ENCODE measurements at places on chromosomes 3 and 15.

GRCh38 chr15:101702077-101702476, 22.2 kb downstream of the TARS3 start:
- no peak for DNase-seq

DNA sequence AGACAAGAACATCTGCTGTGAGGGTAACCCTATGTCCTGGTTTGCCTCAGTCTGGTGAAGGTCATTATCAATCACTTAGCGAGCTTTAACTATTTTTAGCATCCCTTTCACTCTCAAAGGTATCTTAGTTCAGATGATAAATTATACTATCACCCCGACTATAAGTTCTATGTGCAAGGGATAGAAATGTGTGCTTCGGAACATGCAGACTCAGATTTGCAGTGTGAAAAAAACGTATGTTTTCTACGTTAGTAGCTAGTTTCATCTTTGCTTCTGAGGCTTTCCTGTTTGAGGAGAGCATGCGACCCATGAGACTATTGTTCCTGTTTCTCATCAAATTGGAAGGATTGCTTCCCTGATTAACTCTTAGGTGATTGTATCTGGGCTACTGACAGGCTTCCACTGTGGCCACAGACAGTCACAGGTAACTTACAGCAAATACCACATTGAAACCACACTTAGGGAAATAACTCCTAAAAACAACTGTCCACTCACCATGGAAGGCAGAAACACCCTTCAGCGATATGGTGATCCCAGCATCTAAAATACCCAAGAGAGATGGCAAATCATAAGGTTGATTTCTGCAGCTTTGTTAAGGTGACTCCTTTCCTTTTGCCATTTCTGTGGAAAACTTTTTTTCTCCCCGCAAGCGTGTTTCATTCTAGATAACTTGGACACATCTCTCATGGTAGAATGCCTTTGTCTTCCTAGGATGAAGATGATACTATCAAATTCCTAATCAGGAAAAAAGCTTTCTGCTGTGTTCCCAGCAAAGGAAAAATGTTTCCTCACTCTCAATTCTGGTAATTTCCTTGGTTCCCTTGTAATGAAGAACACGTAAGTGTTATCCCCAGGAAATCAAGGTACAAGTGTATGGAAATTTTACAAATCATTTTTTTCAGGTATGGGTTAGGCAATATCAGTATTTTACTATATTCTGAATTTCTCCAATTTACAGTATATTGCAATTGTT, 5.2 kb downstream of the GCSAM start:
- DNase-seq: no peak

DNA sequence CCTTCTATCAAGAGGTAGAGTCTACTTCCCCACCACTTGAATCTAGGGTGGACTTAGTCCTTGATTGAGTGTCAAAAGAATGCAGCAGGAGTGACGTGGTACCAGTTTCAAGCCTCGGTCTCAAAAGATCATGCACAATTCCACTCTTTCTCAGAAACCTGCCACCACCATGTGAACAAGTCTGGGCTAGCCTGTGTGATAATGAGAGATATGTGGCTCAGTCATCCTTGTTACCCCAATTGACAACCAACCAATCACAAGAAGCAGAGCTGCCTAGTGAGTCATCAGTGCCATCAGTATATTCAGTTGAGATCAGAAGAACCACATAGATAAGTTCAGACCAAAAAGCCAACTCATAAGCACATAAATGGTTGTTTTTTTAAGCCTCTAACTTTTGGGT, 374.5 kb downstream of the IL20RB start:
- no peak for DNase-seq

DNA sequence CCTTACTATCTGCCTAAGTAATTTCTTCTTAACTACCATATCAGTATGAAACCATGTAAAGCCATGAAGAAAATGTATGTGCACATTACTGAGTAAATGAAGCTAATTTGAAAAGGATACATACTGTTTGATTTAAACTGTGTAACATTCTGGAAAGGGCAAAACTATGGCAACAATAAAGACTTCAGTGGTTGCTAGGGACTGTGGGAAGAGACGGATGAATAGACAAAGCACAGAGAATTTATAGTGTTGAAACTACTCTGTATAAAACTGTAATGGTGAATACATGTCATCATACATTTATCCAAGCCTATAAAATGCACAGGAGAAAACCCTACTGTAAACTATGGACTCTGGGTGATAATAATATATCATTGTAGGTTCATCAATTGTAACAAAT, 1103.7 kb upstream of the EPHA6 start:
- no peak for DNase-seq

GRCh38 chr3:102443021-102443420, 8.2 kb downstream of the ZPLD1 start:
- DNase-seq: no peak

DNA sequence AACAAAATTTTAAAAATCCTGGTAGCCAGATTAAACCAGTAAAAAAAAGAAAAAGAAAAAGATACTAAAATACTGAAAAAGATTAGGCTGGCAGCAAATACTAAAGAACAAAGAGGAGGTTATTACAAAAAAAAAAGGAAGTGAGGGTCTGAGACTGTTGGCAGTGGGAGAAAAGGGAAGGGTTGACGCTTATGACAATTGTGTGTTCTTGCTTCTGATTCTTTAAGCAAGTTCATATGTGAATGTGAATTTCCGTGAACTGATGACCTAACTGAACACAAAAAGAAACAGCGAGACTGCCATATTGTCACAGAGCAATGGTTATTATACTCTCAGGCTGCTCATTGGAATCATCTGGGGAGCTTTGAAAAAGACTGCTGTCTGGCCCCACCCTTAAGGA, 56.5 kb downstream of the ATP13A4 start:
- DNase-seq: no peak

- no peak for DNase-seq
These were observed 21.0 kb upstream of the FGD5 start for GRCh38 chr3:14797731-14798130.

DNA sequence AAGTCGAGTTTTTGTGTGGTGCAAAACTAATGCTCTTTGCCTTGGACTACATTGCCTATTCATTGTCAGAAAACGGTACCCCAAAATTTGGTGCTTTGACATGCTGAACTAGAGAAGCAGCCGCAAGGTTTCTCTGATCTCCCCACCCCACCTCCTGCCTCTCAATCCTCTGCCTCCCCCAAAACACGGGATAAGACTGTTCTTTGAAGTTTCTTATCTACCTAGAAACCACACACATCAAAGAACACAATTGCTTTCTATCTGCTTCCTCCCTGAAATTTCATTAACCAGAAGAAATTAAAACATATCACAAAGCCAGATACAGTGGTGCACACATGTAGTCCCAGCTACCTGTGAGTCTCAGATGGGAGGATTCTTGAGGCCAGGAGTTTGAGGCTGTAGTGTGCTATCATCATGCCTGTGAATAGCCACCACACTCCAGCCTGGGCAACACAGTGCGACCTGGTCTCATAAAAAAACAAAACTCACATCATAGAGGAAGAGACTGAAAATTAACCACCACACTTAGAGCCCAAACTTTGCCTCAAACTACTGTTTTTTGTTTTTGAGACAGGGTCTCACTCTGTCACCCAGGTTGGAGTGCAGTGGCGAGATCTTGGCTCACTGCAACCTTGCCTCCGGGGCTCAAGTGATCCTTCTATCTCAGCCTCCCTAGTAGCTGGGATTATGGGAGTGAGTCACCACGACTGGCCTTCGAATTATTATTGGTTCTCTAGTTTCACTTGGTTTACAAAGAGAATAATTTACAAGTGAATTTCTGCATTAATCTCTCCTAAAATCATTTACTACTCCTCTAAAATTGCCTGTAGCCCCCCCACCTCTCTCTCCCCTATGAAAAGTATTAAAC, 2.7 kb upstream of the PCNP start:
- DNase-seq: no peak

- no peak for DNase-seq
These were observed 12.6 kb downstream of the RPL32 start for GRCh38 chr3:12828751-12829150.

DNA sequence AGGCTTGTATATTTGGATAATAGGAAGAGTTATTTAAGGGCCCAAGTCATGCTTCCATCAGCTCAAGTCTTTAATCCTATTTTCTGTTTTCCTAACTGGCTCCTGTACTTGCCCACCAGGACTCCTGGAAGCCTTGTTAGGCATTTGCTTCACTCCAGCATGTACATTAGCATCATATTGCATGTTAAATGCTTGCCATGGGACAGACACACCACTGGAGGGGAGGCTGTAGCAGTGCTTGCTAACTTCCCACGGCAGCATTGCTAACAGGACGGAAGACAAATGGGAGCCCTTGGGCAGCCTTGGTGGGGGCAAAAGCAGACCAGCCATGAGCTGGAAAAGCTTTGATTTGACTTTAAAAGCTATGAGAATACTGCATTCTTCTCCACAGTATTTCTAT, 6.1 kb downstream of the TMOD2 start:
- no peak for DNase-seq

DNA sequence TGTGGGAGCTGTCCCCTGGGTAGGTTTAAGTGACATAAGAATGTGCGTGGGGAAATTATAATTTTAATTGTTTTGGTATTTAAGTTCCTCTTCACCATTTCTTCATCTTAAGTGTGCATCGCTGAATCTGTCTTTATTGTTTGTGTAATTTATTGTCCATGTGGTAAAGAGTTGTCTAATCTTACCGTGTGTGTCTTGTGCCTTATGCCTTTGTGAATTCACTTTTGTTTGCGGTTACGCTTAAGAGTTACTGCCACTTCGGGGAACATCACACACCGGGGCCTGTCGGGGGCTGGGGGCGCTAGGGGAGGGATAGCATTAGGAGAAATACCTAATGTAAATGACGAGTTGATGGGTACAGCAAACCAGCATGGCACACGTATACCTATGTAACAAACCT, 767 bp downstream of the WDR48 start:
- DNase-seq: no peak

DNA sequence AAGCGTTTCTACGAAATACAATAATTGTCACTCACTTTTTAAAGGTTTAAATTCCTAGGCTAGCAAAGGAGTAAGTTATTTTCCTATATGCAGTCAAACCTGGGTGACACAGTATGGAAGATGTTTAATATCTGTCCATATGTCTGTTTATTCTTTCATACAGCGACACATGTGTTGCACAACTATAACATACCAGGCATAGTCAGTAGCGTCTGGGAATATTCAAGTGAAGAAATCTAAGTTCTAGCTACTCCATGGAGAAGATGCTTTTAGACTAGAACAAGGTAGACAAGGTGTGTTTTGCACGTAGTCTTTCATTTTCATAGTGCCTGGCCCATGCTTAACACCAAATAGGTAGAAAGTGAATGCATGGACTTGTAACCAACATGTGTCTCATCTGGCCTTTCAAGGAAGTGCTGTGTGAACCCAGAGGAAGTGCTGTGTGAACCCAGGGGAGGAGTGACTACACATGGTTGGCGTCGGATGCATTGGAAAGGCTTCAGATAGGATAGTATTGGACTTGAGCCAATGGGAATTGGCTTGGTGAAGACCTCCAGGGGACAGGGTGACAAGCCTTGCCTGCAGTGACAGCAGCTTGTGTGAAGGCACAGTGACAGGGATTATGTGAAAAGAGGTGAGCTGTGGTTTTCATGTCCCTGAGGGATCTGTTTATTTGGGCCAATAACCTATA, 267.0 kb downstream of the PTPRG start:
- no peak for DNase-seq

DNA sequence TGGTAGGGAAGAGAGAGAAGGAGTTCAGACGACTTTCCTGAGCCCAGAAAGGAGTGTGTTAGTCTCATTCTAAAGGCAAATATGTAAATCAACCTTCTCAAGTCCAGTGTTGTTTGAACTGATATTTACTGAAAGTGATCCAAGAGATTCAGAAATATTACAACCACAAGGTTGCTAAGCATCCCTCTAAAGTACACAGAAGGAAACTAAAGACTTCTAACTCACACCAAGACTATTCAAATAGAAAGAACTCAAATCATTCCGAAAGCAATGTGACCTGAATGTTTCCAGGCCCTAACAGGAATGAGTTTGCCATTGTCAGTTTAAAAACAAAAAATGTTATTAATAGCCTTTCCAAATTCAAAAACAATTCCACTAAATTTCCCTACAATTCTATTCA, 56.9 kb upstream of the VGLL3 start:
- DNase-seq: no peak

- DNase-seq: no peak
These were observed 649 bp upstream of the PIK3CB start for GRCh38 chr3:138835397-138835757.

DNA sequence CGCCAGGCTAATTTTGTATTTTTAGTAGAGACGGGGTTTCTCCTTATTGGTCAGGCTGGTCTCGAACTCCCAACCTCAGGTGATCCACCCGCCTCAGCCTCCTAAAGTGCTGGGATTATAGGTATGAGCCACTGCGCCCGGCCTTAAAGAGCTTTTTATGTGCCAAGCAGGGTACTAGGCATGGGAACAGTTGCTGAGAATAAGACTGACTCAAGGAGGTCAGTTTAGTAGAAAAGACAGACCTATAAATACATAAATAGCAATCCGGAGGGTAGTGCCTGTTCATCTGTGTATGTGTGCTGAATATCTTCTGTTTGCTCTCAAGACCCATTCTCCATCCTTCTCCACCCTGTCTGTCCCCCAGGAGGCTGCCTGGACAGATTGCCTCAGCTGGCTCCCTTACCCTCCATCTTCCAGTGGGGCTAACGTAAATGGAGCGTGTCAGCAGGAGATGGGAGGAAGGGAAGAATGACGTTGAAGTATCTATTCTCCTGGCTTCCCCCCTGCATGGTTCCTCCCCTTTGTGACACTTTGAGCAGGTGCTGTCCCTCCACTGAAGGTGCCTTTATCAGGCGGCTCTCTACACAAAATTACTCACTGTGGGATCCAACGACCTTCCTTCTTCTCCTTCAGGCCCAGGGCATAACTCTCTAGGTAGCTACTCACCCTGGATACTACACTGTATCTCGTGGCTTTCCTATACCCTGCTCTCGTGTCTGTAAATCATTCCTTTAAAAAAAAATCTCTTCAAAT, 31.1 kb downstream of the FBXO40 start:
- no peak for DNase-seq

GRCh38 chr3:53534676-53535400, 40.4 kb downstream of the CACNA1D start:
- DNase-seq: no peak

DNA sequence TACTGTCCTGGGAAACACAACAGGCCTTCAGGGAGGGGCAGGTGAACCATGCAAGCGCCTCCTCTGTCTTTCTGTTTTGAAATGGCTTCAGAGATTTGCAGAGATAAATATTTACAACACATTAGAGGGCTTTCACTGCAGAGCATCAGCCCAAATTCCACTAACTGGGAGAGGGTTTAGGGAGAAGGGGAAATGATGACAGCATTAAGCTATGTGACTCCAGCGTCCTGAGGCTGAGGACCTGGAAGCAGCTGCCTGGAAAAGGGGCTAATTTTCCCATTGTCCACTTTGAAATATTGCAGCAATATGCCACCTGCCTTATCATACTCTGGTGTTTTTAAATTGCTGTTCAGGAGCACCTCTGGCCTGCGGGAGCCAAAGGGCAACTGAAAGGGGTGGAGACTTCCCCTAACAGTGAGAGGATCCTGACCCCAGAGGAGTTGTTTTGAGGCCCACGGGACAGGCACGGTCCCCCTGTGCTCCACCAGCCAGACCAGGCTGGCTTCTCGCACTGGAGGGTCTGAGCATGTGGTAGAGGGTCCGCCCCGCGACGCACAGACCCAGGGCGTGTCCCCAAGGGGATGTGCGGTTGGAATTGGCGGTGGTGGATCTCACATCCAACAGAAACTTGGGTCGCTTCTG, 110.6 kb downstream of the XXYLT1 start:
- no peak for DNase-seq

- DNase-seq: no peak
These were observed 4.2 kb downstream of the SMAD6 start for GRCh38 chr15:66706225-66706732.

- no peak for DNase-seq
These were observed 23.2 kb downstream of the LIPC start for GRCh38 chr15:58454950-58455401.
